ENCODE measurements at places on chromosomes 11 and 22. TPM values are rescaled to one million over a fixed set of nuclear protein-coding genes. Genes with fewer than 3 reads are reported as not detected.

- DNase-seq, result no peak
These were observed 515.1 kb downstream of the BRD1 start for GRCh38 chr22:49312601-49313000.

DNA sequence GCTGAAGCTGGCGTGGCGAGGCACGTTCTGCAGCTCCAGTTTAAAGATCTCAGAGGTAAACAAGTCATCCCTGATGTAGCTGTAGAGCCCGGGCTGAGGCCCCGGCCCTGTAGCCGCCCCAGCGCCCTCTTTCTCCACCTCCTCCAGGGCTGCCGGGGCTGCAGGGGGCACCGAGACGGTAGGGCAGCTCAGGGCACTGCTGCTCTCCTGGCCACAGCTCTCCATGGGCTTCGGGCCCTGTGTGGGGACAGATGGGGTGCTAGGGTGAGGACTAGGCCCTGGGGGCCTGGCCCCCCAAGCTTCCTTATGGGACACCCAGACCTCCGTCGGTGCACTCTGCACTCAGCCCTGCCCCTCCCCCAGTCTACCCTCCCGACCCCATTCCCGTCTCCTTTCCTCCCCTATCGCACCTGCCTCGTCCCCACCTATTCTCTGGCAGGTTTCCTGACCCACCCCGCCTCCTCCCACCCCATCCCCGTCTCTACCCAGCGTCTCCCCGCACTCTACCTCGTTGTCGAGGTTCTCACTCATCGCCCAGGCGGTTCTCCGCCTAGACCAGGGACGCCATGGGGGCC, 559 bp downstream of the RANBP1 start:
- DNase-seq, result no peak

GRCh38 chr11:71062199-71062598, 190.2 kb downstream of the SHANK2 start:
- DNase-seq, result no peak

DNA sequence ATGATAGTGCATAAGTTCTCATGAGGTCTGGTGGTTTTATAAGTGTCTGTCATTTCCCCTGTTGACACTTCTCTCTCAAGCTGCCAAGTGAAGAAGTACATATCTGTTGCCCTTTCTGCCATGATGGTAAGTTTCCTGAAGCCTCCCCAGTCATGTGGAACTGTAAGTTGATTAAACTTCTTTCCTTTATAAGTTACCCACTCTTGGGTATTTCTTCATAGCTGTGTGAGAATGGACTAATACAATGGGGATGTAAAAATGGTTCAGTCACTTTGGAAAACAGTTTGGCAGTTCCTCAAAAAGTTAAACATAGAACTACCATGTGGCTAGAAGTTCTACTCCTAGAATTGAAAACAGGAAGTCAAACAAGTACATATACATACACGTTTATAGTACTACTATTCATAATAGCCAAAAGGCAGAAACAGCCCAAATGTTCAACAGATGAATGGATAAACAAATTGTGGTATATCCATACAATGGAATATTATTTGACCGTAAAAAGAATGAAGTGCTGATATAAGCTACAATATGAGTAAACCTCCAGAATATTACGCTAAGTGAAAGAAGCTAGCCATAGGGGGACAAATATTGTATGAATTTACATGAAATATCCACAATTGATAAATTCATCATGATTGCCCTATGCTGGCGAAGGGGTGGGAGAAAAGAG, 16.0 kb upstream of the DKK3 start:
- DNase-seq, result no peak

- peak; percentile 93 for DNase-seq
These were observed 80.3 kb downstream of the ETS1 start for GRCh38 chr11:128506999-128507611.

GRCh38 chr11:22602504-22602903, 23.1 kb downstream of the FANCF start:
- DNase-seq, result no peak

GRCh38 chr22:19579115-19579811, 55.1 kb upstream of the CLDN5 start:
- no peak for DNase-seq

- no peak for DNase-seq
These were observed 2.2 kb upstream of the TOP3B start for GRCh38 chr22:21984793-21985192.

DNA sequence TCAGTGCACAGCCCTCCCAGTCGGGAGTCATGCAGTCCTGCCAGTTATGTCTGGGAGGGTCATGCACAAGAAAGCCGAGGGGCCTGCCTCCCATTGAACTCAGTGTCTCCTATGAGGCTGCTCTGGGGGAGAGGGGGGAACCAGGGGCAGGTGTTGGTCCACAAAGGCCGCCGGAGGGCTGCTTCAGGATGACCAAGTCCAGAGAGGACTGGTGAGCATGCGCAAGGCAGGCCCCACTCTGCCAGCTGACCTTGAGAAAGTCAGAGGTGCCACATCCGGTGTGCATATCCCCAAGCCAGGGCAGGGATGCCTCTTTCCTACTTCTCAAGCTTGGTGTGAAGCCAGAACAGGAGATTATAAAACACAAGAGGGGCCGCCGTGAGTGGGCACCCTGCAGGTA, 4.4 kb downstream of the SCN4B start:
- no peak for DNase-seq

GRCh38 chr11:15770798-15771414, 585.4 kb downstream of the SOX6 start:
- DNase-seq, result no peak

DNA sequence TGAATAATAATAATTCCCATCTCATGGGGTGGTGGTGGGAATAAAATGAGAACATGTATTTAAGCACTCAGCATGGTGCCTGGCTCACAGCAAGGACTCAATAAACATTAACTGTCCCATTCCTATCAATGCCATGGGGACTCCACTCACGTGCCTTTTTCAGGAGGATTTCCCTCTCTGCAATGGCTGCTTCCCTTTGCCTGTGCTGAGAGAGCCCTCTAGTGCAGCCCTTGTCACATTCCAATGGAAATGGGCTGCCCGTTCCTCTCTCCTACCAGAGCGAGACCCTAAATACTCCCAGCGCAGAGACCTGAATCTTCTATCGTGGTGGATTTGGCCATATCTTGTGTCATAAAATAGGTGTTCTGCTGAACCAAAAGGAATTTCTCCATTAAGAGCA, 621.5 kb upstream of the B3GAT1 start:
- DNase-seq, result no peak

DNA sequence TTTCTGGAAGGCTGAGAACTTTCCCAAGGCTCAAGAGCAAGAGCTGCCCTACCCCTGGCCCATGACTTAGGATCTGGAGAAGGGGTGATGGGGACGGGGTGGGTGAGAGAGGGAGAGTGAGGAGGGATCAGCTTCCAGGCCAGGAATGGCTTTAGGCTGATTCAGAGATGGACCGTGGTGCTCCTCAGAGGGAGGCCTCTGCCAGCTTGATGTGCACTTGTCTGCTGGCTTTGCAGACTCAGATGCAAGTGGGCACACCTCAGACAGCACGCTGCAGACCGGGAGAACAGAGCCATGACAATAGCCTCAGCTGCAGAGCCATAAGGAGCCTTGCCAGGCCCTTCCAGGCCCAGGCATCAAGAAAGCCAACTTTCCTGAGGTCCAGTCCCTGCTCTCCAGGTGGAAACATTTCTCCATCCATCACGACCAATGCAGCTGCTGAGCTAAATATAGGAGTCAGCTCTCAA, 41.3 kb downstream of the ALX4 start:
- no peak for DNase-seq

GRCh38 chr11:65448418-65449105, 26.0 kb downstream of the NEAT1 start:
- DNase-seq, result peak; percentile 80

DNA sequence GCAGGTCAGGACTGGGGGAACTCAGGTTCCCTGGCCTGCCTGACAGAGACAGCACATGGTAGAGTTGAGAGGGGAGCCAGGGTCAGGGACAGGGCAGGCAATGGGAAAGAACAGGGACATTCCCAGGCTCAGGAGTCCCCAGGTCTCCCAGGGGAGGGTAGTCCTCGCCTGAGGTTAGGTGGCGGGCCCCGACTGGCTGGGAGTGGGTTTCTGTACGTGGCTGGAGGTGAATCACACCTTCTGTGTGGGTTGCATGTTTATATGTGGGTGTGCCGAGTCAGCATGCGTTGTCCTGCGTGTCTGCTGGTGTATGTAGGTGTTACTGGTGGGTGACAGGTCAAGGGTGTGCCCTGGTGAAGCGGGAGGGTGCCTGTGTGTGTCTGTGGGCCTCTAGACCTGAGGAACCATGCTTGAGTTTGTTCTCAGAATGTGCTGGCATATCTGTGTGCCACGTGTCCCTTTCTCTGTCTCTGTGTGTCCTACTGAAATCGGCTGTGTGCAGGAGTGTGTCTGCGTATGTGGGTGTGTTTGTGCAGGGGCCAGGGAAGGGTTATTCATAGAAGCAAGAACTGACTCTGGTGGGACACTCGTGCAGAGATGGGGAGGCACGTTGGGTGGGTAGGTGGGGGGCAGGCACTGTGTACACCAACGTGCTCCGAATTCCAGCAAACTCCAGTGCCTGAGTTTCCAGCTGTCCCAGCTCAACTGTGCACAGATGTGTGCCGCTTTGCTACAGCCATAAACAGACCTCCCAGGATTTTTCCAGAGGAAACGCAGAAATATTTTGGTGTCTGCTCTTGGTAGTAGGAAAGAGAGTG, 23.8 kb upstream of the OAF start:
- peak; percentile 58 for DNase-seq

DNA sequence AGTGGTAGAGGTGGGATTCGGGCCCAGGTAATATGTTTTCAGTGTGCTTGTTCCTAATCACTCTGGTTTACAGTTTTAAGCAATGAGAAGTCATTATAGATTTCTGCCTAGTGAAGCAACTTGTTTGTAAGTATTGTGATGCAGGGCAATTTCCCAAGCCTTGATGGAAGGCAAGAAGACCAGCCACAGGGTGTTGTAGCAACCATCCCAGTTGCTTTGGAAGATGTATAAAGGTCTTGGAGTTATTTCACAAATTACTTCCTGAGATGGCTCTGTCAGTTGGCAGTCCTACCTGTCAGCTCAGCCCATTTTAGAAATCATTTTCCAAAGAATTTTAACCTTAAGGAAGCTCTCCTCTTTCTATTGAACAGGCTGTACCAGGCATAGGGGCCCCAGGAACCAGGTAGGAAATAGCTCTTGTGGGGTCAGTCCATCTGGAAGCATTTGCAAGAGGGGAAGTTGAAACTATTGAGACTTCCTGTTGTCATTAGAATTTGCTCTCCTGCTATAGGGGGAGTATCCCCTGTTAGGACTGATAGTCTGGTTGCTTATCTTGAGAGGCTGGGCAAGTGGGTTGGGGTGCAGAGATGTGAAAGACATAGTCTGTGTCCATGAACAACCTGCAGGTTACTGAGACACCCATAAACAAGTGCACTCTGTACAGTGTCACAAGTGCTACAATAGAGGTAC, 47.9 kb downstream of the STIM1 start:
- no peak for DNase-seq

GRCh38 chr11:113593698-113594308, 112.3 kb downstream of the TMPRSS5 start:
- no peak for DNase-seq

GRCh38 chr11:75356613-75357012, 5.2 kb upstream of the ARRB1 start:
- no peak for DNase-seq

- DNase-seq, result no peak
These were observed 35.2 kb upstream of the RDX start for GRCh38 chr11:110331626-110332025.

Gene CLCF1
- total RNA-seq, result 3.8 TPM

Gene CRYBB2
- total RNA-seq, result not detected

Gene OR4A47
- total RNA-seq, result not detected

Gene NAV2
- 29.0 TPM for total RNA-seq

Gene OR51A2
- not detected for total RNA-seq
